ENCODE measurements at places on chromosomes 5 and 9. TPM values are rescaled to one million over a fixed set of nuclear protein-coding genes. Genes with fewer than 3 reads are reported as not detected.

DNA sequence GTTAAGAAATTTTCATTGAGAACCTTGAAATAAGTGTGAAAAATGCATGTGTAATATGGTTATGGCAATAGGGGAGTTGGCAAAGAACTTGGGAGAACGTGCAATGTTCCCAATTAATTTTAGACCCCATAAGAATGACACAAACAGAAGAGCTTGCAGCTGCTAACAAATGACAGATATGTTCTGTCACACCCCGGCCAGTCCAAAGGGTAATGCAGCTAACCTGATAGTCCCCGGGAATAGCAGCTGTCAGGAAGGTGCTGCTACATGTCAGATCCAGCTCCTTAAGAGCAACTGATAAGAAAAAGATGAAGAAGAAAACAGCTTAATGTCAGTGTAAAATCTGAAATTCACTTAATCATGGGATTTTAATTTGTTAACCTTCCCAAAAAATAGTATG is 30.4 kb downstream of the SEMA5A start:
- peaks cover 5% of the 10 kb centered on the region for H3K4me1 ChIP-seq
- H3K27ac ChIP-seq, result no peak overlapping the region
- no peaks in the 10 kb centered on the region for H3K27me3 ChIP-seq
- H3K36me3 ChIP-seq, result no peaks in the 10 kb centered on the region
- no peak for DNase-seq

DNA sequence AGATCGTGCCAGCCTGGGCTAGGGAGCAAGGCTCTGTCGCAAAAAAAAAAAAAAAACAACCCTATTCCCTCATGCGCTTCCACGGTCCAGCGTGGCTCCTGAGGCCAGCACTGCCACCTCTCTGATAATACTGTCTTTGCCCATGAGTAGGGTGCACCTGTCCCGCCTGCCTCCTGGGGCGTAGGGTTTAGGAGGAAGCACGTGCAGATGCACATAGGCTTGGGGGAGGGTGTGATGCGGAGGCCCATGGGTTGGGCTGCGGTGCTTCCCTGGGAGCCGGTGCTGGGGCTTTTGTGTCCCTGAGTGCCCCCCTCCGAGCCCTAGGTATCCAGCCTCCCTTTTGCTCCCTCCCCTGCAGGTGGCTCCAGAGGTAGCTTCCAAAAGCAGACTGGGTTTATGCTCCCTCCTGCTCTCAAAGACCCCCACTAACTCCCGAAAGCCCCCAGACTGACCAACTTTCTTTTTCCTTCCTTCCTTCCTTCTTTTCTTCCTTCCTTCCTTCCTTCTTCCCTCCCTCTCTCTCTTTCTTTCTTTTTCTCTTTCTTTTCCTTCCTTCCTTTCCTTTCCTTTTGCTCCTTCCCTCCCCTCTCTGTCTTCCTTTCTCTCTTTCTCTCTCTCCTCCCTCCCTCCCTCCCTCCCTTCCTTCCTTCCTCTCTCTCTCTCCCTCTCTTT is 12.8 kb downstream of the FGFR4 start:
- no peaks in the 10 kb centered on the region for H3K27me3 ChIP-seq
- H3K4me3 ChIP-seq, result no peak overlapping the region
- DNase-seq, result no peak
- no peak overlapping the region for H3K27ac ChIP-seq

DNA sequence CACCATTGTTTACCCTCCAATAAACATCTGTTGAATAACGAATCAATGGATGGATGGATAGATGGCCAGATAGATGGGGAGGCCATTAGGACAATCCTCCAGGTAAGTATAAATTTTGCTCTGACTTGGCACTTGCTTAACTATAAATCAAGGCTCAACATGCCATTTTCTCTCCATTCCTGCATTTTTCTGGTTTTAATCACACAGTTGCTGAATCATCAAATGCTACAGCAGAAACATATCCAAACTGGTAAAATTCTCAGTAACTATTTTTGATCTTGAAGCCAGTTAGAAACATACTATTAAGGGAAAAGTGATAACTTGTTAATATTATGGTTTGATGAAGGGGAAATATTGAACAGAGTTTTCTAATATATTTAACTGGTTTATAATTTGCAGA is 71.5 kb upstream of the MTAP start:
- no peaks in the 10 kb centered on the region for H3K4me1 ChIP-seq
- no peaks in the 10 kb centered on the region for H3K36me3 ChIP-seq
- no peak overlapping the region for H3K4me3 ChIP-seq
- no peak overlapping the region for H3K27ac ChIP-seq
- H3K27me3 ChIP-seq, result no peaks in the 10 kb centered on the region
- DNase-seq, result no peak

- H3K36me3 ChIP-seq, result no peaks in the 10 kb centered on the region
- DNase-seq, result no peak
- no peak overlapping the region for H3K4me3 ChIP-seq
Measured at GRCh38 chr5:94025788-94026473, 284.5 kb upstream of the POU5F2 start.

DNA sequence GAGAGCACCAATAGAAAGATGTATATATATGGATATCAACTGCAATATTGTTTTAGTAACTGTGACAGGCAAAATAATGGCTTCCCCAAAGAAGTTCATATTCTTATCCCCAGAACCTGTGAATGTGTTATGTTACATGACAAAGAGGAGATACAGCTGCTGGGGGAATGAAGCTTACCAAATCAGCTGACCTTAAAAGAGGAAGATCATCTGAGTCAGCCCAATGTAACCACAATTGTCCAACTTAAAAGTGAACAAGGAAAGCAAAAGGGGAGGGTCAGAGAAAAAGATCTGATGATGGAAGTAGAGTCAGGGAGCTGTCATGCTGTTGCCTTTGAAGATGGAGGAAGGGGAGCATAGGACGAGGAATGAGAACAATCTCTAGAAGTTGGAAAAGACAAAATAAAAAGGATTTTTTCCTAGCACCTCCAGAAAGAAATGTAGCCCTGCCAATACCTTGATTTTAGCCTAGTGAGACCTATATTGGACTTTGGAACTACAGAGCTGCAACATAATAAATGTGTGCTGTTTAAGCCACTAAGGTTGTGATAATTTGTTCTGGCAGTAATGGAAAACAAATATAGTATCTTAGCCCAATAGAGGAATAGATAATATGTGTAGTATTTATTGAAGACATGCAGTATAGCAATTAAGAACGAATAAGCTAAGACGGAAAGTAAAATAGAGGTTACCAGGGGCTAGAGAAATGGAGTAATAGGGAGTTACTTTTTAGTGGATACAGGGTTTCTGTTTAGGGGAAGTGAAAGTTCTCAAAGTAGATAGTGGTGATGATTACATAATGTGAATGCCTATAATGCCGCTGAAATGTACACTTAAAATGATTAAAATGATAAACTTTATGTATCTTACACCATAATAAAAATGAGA is 115.9 kb downstream of the PIK3R1 start:
- no peak for DNase-seq
- no peak overlapping the region for H3K4me3 ChIP-seq
- no peaks in the 10 kb centered on the region for H3K27me3 ChIP-seq

DNA sequence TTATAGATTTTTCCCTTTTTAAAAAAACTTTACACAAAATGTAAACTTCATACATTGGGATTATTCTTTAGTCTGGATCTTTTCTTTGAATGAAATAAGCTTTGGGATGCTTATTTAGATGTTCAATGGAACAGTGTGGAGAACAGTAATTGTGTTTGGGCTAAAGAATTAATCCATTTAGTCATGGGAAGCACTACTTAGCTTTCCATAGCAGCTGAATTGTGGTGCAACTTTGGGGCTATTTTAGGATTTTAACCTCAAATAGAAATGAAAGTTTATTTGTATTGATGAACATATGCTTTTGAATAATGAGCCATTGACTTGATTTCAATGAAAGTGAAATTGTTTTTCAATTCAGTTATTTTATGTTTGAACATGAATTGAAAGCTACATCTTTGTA is 72.4 kb downstream of the ZCCHC7 start:
- no peak overlapping the region for H3K27ac ChIP-seq
- no peak overlapping the region for H3K4me3 ChIP-seq

DNA sequence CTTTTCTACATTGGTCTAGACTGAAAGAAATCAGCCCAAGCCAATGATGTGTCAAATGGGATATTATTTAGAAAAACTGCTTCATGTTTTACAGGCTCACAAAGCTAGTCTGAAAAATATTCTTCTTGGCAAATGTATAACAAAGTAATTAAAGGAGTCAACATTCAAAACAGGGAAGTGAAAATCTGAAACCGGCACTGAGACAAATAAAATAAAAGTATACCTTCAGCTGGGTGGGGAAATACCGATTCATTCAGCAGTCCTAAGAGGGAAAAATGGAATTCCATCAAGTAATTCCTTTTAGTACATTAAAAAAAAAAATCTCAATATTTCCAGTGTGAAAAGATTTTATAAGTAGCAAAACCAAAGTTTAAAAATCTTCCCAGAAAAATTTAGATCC is 259.6 kb upstream of the SLC24A2 start:
- H3K4me1 ChIP-seq, result no peaks in the 10 kb centered on the region
- H3K27me3 ChIP-seq, result no peaks in the 10 kb centered on the region
- no peak overlapping the region for H3K4me3 ChIP-seq
- H3K27ac ChIP-seq, result no peak overlapping the region
- H3K36me3 ChIP-seq, result no peaks in the 10 kb centered on the region
- no peak for DNase-seq

GRCh38 chr5:133731951-133732350 is 119.6 kb upstream of the FSTL4 start:
- no peaks in the 10 kb centered on the region for H3K27me3 ChIP-seq
- H3K4me3 ChIP-seq, result no peak overlapping the region
- no peaks in the 10 kb centered on the region for H3K4me1 ChIP-seq
- H3K27ac ChIP-seq, result no peak overlapping the region

DNA sequence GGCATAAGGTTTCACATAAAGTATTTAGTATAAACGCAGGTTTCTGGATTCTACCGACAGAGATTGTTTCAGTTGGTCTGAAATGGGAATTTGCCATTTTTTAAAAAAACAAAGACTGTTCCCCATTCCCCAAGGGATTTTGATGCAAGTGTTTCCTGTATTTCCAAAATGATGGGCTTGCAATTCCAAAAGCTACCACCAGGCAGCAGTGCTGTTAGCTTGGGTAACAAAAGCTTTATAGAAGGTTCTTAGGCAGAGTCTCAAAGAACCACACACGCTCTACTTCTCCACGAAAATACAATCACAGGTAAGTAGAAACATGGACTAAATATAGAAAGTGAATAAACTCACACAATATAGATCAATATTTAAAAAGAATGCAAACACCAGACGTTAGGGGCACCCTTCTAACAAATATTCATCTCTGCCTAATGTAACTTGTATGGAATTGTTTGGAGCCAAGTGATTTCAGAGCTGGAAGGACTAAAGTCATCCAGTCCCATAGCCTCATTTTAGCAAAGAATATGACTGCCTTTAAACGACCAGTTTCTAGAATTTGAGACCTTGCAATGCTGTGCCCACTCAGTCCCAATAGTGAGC is 154.3 kb downstream of the SPOCK1 start:
- H3K4me1 ChIP-seq, result no peaks in the 10 kb centered on the region
- H3K36me3 ChIP-seq, result no peaks in the 10 kb centered on the region
- no peak overlapping the region for H3K4me3 ChIP-seq
- no peak for DNase-seq
- no peak overlapping the region for H3K27ac ChIP-seq
- H3K27me3 ChIP-seq, result no peaks in the 10 kb centered on the region

DNA sequence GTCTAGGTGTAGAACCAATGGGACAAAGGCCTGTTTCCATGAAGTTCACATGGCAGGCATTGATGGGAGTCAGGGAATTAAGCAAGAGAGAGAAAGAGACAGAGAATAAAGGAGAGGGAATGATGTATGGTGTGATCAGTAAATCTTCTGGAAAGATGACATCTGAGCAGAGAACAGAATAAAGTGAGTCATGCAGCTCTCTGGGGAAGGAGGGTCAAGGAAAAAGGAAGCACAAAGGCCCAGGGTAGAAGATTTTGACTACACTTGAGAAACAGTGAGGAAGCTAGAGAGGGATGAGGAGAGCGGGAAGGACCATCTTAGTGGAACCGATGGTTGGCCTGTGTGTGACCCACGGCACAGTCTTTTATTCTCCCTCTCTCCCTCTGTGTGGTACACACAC is 425.9 kb downstream of the SPOCK1 start:
- no peaks in the 10 kb centered on the region for H3K36me3 ChIP-seq
- H3K27me3 ChIP-seq, result no peaks in the 10 kb centered on the region
- H3K4me3 ChIP-seq, result no peak overlapping the region
- H3K27ac ChIP-seq, result peak overlapping the region; percentile 1
- no peak for DNase-seq
- H3K4me1 ChIP-seq, result peaks cover 24% of the 10 kb centered on the region

- no peaks in the 10 kb centered on the region for H3K36me3 ChIP-seq
- H3K27me3 ChIP-seq, result no peaks in the 10 kb centered on the region
- H3K4me1 ChIP-seq, result no peaks in the 10 kb centered on the region
- no peak overlapping the region for H3K4me3 ChIP-seq
- no peak overlapping the region for H3K27ac ChIP-seq
- DNase-seq, result no peak
Measured at GRCh38 chr5:160679567-160680309, 172.3 kb downstream of the ATP10B start.

DNA sequence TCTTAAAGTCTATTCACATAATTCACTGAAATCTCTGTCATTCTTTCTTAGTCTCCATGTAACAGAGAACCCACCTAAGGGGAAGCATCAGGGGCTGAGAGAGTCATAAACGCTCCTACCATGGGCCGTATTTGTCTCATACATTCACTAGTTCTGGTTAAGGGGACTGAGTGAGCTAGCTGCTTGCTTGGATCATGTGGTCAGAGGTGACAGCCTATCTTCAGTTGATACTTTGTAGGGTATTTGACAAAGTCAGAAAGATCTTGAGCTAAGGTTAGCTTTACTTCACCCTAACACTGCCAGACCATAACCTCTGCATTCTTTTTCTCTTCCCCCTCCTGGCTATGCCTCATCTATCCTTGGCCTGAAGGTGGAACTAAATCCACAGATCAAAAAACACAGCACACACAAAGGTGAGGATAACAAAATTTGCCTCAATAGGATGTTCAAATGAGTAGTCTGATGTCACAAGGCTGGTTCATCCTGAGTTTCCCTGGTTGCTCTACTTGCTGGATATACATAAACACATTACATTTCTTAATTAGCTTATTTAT is 66.5 kb downstream of the MARCHF3 start:
- H3K4me3 ChIP-seq, result no peak overlapping the region
- no peak for DNase-seq
- no peaks in the 10 kb centered on the region for H3K27me3 ChIP-seq
- no peak overlapping the region for H3K27ac ChIP-seq

DNA sequence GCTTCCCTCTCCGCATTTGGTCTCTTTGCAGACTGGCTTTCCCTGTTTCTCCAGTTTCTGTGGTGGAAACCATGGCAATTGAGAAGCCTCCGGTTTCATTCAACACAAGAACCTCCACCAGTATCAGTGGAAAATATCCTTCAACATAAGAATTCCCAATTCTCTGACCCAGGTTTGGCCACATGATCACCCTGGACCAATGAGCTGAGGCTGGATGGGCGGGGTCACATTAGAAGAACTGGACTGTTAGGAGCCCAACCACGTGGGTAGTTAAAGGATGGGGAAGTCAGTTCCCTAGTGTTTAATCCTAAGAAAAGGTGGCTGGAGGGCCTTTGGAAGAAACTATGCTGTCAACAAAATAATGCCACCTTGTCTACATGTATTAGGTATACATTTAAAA is 336.3 kb downstream of the DMRT2 start:
- no peak overlapping the region for H3K4me3 ChIP-seq
- H3K27me3 ChIP-seq, result no peaks in the 10 kb centered on the region
- no peaks in the 10 kb centered on the region for H3K4me1 ChIP-seq
- no peaks in the 10 kb centered on the region for H3K36me3 ChIP-seq
- no peak overlapping the region for H3K27ac ChIP-seq
- no peak for DNase-seq

Gene ZNF484
- 8.8 TPM for total RNA-seq

Gene ADGRD2
- not detected for total RNA-seq

Gene FGF10
- total RNA-seq, result 5.0 TPM

Gene STXBP1
- total RNA-seq, result 6.3 TPM

Gene LCN10
- 0.64 TPM for total RNA-seq

Gene TSSK1B
- 0.12 TPM for total RNA-seq

All from esophagus squamous epithelium (tissue), 5 donors.